ENCODE measurements at places on chromosomes 3 and 15.

DNA sequence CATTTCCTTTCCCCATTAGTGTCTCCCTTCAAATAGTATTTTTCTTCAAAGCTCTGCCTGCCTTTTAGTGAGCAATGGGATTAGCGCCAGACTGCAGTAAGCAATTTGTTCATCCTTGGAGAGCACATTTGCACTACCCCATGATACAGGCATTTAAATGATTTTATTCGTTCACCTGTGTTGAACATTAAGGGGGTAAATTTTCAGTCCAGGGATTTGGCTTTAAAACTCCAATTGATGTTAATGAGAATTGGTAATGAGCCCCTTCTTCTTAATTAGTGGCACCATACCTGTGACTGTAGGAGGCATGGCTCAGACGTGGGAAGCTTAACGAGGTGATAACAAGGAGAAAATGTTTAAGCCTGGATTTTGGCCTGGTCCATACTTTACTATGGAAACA lies 161.4 kb upstream of the NANOGP8 start:
- no peak for DNase-seq

DNA sequence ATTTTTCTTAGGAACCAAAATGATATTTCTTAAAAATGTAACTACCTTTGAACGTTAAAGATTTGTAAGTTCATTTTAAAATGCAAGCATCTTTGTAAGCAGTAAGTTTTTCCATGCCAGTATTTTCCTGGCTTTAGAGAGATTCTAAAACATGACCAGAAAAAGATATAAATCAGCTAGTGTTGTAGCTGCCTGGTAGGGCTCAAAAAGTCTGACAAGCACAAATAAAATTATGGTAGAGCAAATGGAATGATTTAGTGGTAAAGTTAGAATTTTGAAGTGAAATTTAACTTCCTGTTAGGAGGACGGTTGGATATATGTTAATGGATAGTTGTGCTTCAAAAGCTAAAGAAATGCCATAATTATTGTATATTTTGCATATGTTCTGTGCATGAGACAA lies 29.7 kb downstream of the GABRR3 start:
- no peak for DNase-seq

GRCh38 chr3:111904376-111905241 lies 45.5 kb downstream of the PHLDB2 start:
- DNase-seq, result no peak

- no peak for DNase-seq
Measured at GRCh38 chr3:189403194-189403593, 228.0 kb upstream of the TP63 start.

- DNase-seq, result no peak
Measured at GRCh38 chr3:186985661-186986364, 55.5 kb downstream of the ST6GAL1 start.

DNA sequence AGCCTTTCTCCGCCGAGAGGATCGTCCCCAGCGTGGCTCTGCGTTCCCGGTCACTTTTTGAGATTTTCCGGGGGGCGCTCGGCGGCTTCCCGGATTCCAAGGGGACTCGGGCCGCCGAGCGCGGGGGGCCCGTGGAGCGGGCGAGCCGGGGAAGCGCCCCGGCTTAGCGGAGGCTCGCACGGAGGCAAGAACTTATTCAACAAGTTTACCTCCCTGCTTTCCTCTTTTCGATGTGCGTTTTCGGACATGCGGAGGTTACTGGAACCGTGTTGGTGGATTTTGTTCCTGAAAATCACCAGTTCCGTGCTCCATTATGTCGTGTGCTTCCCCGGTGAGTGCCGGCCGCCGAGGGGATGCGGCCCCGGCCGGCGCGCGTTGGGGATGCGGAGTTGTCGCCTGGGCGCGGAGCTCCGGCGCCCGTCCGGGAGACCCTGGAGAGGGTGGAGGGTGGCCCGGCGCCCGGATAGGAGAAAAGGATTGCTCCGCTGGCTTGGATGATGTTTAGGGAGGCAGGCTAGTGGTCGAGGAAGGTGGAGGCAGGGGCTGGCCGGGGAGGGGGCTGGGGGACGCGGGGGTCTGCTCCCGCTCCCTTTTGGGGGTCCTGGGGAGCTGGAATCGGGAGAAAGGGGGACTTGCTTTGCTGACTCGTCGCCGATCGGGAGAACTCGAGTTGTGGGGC lies 810 bp downstream of the PTPRG start:
- DNase-seq, result no peak

- no peak for DNase-seq
Measured at GRCh38 chr3:128648940-128649663, 1.5 kb downstream of the RPN1 start.

DNA sequence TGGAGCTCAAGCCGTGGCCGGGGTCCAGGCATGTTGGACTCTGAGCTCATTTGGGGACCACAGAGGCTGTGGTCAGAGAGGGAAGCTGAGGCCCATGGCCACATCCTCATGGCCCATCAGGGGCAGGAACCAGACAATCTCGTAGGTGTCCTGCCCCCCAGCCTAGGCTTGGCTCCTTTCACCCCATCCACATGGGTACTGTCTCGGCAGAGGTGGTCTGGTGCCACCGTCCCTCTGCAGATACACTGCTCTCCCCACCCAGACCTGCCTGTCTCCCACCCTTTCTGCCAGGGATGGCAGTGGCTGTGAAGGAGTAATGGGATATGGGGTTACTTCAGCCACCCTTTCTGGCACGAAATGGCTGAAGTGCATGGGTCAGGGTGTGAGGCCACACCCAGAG lies 7.9 kb downstream of the PRSS50 start:
- no peak for DNase-seq

- no peak for DNase-seq
Measured at GRCh38 chr3:186511245-186511644, 32.9 kb downstream of the CRYGS start.

DNA sequence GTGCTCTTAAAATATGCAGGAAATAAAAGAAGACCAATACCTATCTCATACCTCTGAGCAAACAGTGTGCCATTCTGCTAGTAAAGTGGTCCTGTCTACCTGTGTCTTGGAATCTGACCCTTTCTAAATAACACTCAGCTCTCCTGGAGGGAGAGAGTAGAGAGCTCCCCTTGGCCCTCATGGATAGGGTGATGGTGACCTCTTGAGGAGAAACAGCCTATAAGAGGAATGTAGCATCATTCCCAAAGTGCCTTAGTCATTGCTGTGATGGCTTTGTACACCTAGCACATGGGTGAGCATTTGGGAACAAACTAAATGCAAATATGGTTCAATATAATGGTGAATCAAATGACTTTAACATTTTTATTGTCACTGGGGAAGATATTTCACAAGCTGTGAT lies 10.0 kb downstream of the SNTN start:
- DNase-seq, result peak; percentile 25

DNA sequence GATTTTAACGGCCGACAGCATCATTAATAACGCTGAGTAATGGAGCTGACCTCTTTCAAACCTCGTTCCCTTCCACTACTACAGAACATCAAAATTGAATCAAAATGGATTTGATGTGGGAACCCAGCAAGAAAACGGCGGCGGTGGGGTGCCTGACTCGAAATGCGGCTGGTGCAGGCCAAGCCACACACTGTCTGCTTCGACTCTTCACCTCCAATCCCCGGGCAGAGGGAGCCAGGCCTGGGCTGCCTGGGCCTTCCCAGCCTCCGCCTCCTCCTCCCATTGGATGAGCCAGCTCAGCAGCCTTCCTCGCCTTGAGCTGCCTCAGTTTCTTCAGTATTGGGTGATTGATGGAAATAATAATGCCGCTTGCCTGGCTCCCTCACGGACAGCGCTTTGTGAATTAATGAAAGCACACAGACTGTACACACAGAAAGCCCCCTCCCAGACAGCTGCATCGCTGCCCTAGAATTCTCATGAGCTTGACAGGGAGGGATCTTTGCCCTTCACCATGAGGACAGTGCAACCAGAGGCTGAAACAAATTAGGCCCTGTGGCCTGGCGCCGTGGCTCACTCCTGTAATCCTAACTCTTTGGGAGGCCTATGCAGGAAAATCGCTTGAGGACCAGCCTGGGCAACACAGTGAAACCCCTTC lies 11.4 kb upstream of the MEGF11 start:
- DNase-seq, result no peak

DNA sequence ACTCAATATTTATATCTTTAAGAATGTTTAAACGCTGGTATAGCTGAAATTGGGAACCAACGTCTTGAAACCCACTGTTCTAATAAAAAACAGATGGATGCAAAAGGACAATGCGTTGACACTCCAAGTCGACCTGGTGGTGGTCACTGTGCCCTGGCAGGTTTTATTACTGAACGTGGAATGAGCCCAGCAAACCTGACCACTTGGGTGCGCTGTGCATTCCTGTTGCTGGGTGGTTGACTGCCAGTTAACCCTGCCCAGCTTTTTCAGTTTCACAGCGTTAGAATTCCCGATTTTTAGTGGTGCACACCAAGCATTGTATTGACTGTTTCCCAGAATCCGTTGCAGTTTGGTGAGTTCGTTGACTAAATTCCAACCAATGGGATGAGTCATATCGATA lies 384.4 kb downstream of the OCA2 start:
- no peak for DNase-seq

- DNase-seq, result no peak
Measured at GRCh38 chr3:180306691-180307090, 270.0 kb upstream of the PEX5L start.

DNA sequence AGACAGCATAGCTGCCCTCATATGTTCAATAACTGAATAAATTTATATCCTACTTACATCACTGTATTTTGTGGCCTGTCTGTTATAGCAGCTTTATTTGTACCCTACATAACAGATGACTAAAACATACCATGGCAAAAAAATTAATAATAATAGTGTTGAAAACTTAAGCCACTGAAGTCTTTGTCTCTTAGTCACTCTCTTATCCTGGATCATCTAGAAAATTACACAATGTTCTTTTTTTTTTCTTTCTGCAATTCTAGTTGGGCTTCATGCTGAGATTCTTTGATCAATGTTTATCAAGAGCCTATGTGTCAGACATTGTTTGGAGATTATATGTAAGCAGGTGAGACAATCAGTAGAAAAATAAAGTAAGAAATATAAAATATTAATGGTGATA lies 519.3 kb upstream of the ARPP21 start:
- DNase-seq, result no peak

- no peak for DNase-seq
Measured at GRCh38 chr3:25094932-25095685, 333.0 kb upstream of the RARB start.

DNA sequence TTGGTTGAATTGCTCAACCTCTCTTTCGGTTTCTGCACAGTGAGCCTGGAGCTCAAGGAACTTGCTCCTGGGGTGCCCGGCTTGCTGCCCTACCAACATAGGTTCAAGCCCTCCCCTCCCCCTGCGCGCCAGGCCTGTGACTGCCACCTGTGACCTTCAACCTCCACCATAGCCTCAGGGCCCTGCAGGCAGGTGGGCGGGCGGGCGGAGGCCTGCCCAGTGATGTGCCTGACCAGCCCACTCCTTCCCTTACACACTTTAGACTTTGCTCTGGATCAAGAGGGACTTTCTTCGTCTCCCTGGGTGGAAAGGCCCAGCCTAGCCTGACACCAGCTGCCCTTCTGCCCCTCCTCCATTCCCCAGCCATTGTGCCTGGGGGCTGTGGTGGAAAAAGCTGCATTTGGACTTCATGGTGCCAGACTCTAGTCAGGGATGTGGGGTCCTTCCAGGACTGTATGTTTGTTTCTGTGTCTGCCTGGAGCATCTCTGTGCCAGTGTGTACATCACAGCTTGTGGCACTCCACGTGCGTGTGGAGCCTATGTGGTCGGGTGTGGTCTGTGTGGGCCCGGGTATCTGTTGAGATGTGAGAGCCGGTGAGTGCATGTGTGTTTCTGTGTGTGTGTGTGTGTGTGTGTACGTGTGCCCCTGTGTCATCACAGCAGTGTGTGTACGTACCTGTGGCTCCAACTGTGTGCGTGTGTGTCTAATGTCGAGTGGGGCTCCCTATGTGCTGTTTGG lies 9.5 kb downstream of the PRKCD start:
- no peak for DNase-seq

All from NT2/D1 (cell line).